ENCODE measurements at places on chromosomes 1 and 21. TPM values are rescaled to one million over a fixed set of nuclear protein-coding genes. Genes with fewer than 3 reads are reported as not detected.

TMEM54 gene
- total RNA-seq = 5.2 TPM

- DNase-seq = no peak
These were observed 108.2 kb downstream of the FOXD2 start for GRCh38 chr1:47545912-47546483.

PYHIN1 gene
- total RNA-seq = 0.22 TPM

DNA sequence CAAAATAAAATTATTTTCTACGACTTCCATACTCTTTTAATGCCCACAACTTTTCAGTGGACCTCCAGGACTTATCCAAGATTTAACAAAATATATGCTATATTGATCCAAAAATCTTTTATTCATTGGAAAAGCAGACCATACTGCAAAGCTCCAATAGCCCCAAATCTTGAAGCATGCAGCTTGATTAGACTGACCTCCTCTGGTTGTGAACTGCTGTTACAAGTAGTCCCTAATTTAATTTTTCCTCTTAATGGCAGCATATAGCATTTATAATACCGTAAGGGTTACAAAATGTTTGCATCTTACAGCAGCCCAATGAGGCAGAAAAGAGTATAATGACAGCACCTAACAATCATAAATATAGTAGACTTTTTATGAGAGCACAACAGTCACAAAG is 49.8 kb downstream of the TPR start:
- no peak for DNase-seq

DNA sequence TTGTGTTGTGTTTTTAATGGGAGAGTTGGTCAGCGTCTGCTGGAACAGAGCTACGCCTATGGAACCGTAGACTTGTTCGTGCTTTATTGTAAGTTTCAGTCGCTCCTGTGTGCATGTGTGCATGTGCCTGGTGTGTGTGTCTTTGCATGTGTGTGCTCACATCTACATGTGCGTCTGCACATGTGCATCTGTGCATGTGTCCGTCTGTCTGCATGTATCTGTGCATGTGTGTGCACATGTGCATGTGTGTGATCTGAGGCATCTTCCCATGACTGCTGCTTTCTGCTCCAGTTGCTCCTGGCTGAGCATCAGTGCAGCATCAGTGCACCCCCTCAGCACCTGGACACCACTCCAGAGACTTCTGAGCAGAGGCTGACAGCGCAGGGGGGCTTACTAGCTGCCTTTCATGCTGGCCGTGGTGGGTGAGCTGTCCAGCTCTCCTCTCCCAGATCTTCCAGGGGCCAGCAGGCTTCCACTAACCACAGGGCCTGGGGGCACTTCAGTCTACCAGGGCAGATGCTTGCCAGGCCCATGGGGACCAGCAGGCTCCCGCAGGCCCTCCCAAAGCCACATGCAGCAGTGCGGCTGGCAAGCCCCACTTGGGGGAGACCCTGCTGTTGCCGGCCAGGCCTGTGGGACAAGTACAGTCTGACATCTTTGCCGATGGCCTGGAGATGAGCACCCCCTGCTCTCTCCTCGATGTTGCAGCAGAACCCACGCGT is 47.8 kb upstream of the PCBP3 start:
- DNase-seq = no peak

- no peak for DNase-seq
These were observed 99.7 kb downstream of the PRDM2 start for GRCh38 chr1:13799502-13800283.

DNA sequence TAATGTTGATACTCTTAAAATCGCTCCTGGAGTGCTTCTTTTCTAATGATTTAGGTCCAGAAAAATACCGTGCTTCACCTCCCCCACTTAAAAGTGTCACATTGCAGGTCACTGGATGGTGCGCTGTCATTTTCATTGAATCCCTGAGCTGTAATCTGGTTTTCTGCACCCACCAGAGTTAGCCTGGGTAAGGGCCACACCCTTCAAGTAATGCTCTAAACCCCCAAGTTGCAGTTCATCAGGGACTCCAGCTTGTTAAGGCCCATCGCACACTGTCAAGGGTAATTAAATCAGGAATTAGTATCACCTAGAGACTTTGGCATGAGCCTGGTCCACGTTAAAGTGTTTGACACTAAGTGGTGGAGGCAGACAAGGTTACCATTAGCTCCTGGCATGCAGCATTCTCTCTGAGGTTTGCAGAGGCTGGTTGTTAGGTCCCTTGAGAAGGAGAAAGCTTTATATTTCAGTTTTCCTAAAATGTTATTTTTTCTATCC is 34.0 kb downstream of the ASTN1 start:
- no peak for DNase-seq

DNA sequence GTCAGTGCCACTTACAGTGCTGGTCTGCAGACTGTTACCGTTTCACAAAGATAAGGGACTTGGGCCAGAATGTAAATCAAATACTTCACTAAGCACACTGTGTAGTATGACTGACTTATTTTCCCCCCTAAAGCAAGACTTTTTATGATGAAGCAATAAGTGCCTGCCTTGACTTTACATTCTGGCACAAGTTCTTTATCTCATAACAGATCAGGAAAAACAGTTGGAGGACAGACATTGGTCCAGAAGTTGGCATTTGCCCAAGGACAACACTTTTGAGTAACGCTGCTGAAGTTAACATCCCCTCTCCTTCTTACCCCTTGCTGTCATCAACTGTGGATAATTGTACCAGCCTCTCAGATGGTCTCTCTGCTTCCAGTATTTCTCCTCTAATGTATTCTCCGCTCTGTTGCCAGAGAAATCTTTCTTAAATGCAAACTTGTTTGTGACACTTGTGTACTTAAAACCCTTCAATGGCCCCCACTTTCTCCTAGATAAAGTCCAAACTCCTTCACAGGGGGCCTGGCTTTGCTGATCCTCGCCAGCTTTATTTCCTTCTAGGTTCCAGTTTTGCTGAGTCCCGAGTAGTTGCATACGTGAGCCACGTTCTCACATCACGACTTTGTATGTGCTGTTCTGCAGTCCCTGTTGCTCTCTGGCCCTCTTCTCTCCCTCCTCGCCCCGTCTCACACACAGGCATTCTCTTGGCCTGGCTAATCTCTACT is 45.7 kb downstream of the S1PR1 start:
- DNase-seq = no peak

Measured in muscle of leg (tissue), 16 donors.